ENCODE measurements at places on chromosomes 3 and 15.

DNA sequence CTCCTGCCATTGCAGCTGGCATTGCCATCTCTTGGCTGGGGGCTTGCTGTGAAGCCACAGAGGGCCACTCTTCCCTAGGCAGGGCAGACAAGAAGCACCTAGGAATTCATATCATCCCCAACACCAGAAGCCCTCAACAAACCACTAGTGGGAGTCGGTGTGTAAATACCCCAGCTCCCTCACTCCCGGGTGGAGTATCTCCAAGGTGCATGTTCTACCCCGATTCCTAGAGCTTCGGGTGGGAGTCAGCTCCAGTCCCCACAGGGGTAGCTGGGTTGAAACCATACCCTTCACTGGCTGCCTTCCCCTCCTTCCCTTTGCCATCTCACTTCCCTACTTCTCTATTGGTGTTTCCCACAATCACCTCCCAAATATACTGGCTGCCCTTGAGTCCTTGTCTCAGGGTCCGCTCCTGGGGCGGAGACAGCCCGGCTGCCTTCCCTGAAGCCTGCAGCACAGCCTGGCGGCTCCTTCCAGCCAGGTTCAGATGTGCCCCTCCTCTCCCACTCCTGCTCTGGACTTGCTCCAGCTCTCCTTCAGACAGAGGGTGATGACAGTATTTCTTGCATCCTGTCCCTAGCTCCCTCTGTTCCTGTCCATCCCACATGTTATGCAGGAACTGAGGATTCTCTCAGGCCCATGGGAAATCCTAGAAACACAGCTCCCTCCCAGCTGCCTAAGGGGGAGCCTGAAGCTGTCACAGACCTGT, 33.3 kb downstream of the FAM3D start:
- H3K27ac ChIP-seq: no peak overlapping the region
- DNase-seq: no peak
- no peak overlapping the region for H3K4me3 ChIP-seq
- H3K4me1 ChIP-seq: no peaks in the 10 kb centered on the region

DNA sequence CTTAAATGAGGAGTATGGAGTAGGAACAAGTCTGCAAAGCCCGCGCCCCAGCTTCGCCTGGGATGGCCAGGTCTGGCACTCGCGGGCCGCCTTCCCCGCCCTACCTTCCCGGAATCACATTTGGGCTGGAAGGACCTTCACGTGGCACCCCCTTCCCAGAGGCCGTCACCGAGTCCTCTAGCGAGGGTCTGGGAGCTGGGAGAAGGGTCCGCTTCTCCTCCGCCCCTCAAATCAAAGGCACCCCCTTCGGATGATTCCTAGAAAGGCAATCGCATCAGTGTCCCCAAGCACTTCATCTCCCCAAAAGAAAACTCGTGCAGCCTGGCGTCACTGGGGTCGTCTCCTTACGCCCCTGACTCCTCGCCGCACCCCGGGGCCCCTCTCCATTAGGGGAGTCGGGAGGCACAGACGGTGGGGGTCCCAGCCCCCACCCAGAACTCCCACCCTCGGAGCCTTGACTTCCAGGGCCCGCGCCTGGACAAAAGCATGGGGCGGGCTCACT, 380 bp downstream of the MYLK start:
- no peak for DNase-seq
- H3K36me3 ChIP-seq: no peaks in the 10 kb centered on the region
- peaks cover 8% of the 10 kb centered on the region for H3K4me1 ChIP-seq
- H3K4me3 ChIP-seq: peak overlapping the region; percentile 83

DNA sequence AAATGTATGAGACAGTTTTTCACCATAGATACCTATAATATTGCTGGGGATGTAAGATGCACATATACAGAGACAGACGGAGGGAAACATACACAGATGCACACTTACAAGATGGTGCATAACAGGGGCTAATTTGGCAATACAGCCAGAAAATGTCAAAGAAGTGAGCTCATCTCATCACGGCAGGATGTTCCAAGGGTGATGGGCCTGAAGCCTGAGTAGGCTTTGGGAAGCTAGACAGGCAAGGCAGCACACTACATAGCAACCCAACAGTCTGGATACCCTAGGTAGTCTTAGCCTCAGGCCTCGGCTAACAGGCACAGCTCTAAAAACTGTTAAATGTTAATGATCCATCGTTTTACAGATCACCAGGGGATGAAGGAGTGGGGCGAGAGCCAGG, 148.5 kb downstream of the OSBPL10 start:
- H3K4me1 ChIP-seq: peaks cover 22% of the 10 kb centered on the region
- DNase-seq: no peak
- no peak overlapping the region for H3K27ac ChIP-seq

- H3K27me3 ChIP-seq: peaks cover 9% of the 10 kb centered on the region
- H3K4me3 ChIP-seq: no peak overlapping the region
- no peak overlapping the region for H3K27ac ChIP-seq
- peaks cover 9% of the 10 kb centered on the region for H3K4me1 ChIP-seq
Observed at GRCh38 chr3:126201168-126201567, 20.8 kb upstream of the ALDH1L1 start.

DNA sequence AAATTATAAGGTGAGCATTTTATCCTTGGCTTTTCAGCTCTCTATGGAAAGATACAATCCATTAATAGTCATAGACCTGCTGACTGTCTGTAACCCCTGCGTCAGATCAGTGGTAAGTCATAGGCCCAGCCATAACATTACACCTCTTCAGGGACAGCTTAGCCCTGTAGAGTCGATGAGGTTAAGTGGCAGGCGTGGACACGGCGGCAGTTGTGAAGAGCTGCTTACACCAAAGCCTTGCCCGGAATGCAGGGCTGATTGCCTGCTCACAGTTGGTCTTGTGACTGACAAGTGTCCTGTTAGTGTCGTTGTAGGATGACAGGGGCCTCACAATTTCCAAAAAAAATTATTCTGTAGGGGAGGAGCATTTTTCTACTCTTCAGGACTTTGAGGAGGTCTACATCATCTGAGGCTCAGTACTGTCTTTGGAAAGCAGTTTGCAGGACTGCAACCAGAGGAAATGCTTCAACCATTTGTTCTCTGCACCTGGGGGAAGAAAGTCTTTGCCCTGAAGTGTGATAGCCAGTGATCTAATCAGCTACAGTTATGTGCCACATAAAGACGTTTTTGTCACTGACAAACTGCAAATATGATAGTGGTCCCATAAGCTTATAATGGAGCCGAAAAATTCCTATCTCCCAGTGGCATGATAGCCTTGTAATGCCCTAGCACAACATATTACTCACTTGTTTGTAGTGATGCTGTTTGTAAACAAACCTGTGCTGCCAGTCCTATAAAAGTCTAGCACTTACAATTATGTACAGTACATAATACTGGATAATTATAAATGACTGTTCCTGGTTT, 14.9 kb upstream of the SELENOT start:
- no peaks in the 10 kb centered on the region for H3K4me1 ChIP-seq
- DNase-seq: no peak
- H3K36me3 ChIP-seq: peaks cover 10% of the 10 kb centered on the region
- no peak overlapping the region for H3K27ac ChIP-seq

DNA sequence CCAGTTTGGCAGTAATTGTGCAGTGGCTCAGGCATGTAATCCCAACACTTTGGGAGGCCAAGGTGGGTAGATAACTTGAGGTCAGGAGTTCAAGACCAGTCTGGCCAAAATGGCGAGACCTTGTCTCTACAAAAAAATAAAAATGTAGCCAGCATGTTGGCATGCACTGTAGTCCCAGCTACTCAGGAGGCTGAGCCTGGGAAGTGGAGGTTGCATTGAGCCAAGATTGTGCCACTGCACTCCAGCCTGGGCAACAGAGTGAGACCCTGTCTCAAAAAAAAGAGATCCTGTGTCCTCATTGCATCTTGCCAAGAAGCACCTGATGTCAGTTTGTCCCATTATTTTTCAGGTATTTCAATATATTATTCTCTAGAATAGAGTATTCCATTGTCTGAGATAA, 61.8 kb downstream of the CRTC3 start:
- peaks cover 14% of the 10 kb centered on the region for H3K36me3 ChIP-seq
- peak overlapping the region; percentile 77 for H3K27ac ChIP-seq
- H3K4me1 ChIP-seq: peaks cover 16% of the 10 kb centered on the region
- no peak overlapping the region for H3K4me3 ChIP-seq
- no peak for DNase-seq
- no peaks in the 10 kb centered on the region for H3K27me3 ChIP-seq

GRCh38 chr15:25883463-25884259, 20.5 kb upstream of the ATP10A start:
- peaks cover 3% of the 10 kb centered on the region for H3K27me3 ChIP-seq
- peak; percentile 2 for DNase-seq
- H3K4me3 ChIP-seq: no peak overlapping the region
- no peaks in the 10 kb centered on the region for H3K4me1 ChIP-seq
- no peak overlapping the region for H3K27ac ChIP-seq
- no peaks in the 10 kb centered on the region for H3K36me3 ChIP-seq

GRCh38 chr3:157445857-157446256, 9.2 kb downstream of the PTX3 start:
- H3K27me3 ChIP-seq: no peaks in the 10 kb centered on the region
- no peak for DNase-seq
- no peak overlapping the region for H3K27ac ChIP-seq

- no peaks in the 10 kb centered on the region for H3K36me3 ChIP-seq
- no peak for DNase-seq
- H3K4me1 ChIP-seq: no peaks in the 10 kb centered on the region
Observed at GRCh38 chr15:84702961-84703482, 12.9 kb downstream of the SEC11A start.

DNA sequence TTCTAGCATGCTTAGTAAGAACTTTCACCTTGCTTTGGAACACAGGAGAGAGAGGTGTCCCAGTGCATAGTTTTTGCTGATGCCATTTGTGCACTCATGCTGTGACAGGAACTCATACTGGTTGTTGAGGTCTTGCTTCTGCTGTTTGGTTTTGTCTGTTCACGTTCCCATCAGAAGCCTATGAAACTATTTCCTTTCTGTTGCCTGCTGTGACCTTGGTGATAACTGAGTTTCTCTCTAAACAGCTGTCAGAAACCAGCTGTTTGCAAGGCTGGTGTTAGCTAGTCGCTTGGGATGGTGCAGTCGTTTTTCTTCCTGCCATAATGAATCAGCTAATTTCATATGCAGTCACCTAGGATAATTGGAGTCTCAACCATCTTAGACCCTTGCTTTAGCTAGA, 724.1 kb downstream of the GRM7 start:
- no peak for DNase-seq
- H3K4me3 ChIP-seq: no peak overlapping the region
- no peaks in the 10 kb centered on the region for H3K27me3 ChIP-seq
- peaks cover 4% of the 10 kb centered on the region for H3K4me1 ChIP-seq
- no peak overlapping the region for H3K27ac ChIP-seq

Data from type B pancreatic cell (in vitro differentiated cells).